ENCODE measurements at places on chromosomes 5 and 9. TPM values are rescaled to one million over a fixed set of nuclear protein-coding genes. Genes with fewer than 3 reads are reported as not detected.

Gene ZNF367
- 0.74 TPM for total RNA-seq

Gene SPINK13
- total RNA-seq: not detected

Gene OR2K2
- 1.5 TPM for total RNA-seq

GRCh38 chr9:88678431-88678830, 143.5 kb downstream of the NXNL2 start:
- H3K4me1 ChIP-seq: no peaks in the 10 kb centered on the region
- H3K4me3 ChIP-seq: no peak overlapping the region
- H3K36me3 ChIP-seq: no peaks in the 10 kb centered on the region
- no peak for DNase-seq
- no peak overlapping the region for H3K27ac ChIP-seq
- no peaks in the 10 kb centered on the region for H3K27me3 ChIP-seq

GRCh38 chr9:28234133-28234893, 661.0 kb upstream of the C9orf72 start:
- H3K4me1 ChIP-seq: no peaks in the 10 kb centered on the region
- no peaks in the 10 kb centered on the region for H3K27me3 ChIP-seq
- no peak for DNase-seq
- no peaks in the 10 kb centered on the region for H3K36me3 ChIP-seq

DNA sequence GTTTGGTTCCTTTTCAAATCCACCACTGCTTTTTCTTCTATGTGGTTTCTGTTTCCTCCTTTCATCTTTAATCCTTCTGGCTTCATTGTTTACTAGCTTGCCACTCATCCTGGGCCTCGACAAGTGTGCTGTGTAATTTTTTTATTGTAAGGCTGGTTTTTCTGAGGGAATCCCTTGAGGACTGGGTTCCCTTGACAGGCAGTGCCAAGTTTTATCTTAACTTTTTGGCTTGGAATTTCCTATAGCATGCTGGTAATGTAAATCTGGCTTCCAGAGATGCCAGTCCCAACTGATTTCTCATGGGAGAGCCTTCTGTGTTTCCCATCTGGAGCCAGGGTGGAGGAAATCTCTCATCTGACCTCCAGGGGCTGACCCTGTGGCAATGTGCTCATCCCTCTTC, 184.7 kb downstream of the ROR2 start:
- H3K4me1 ChIP-seq: peaks cover 4% of the 10 kb centered on the region
- no peaks in the 10 kb centered on the region for H3K27me3 ChIP-seq
- no peak for DNase-seq
- H3K36me3 ChIP-seq: no peaks in the 10 kb centered on the region
- no peak overlapping the region for H3K4me3 ChIP-seq

DNA sequence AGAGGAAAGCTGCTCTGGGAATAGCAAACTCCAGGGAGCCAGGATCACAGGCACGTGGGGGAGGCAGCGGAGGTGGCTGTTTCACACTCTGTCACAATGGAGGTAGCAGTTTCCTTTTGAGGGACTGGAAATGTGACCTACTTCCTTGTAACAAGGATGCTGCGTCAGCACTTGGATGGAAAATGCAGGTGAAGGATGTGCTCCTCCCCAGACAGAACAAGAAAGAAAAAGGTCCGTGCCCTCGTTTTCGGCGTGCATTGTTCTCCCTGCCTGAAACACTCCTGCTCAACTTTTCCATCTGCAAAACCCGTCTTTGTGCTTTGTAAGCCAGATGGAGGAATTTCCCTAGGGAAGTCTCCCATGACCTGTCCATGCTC, 55.1 kb upstream of the SH3PXD2B start:
- no peaks in the 10 kb centered on the region for H3K27me3 ChIP-seq
- no peaks in the 10 kb centered on the region for H3K36me3 ChIP-seq
- peaks cover 9% of the 10 kb centered on the region for H3K4me1 ChIP-seq
- no peak for DNase-seq
- H3K27ac ChIP-seq: no peak overlapping the region

DNA sequence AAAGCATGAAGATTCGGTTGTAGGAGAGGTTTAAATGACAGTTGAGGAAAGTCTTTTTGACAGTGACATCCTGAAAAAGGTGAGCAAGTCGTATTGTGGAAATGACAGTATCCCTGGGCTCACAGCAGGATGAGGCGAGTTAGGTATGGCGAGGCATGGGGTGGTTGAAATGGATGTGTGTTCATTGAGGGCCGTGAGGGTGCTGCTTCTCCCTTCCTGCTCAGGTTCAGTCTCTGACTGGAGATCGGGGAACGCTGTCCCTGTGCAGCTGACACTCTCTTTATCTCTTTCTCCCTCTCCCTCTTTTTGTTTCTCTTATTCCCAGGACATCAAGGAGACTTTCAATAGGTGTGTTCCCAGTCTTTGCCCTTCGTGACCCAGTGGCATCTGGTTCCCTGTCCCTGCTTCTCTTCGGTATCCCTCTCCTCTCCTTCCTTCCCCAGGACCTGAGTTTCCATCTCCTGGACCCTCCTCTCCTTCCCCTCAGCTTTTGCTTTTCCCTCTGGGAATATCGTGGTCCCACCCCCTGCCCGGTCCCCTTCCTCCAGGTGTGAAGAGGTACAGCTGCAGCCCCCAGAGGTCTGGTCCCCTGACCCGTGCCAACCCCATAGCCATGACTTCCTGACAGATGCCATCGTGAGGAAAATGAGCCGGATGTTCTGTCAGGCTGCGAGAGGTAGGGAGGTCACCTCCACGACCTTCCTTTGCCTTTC, 10.2 kb downstream of the TRIM41 start:
- H3K4me1 ChIP-seq: no peaks in the 10 kb centered on the region
- DNase-seq: no peak
- no peak overlapping the region for H3K27ac ChIP-seq
- H3K36me3 ChIP-seq: no peaks in the 10 kb centered on the region
- no peak overlapping the region for H3K4me3 ChIP-seq

DNA sequence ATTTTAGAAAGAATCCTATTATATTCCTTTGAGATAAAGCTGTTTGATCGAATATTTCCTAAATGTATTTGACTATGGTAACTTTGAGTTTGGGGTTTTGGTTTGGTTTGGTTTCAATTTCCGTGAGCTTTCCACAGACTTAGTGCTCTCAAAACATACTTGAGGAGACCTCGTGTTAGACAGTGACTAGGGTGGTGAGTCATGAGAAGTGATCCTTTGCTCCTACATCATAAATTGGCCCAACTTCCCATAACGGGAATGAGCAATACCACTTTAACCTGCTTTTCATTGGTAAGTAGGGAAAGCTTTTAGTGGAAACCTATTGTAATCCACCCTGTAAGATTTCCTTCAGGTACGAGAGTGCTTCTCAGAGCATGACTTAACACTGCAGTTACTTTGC, 3.8 kb upstream of the RASEF start:
- peaks cover 16% of the 10 kb centered on the region for H3K4me1 ChIP-seq
- H3K27ac ChIP-seq: no peak overlapping the region
- no peaks in the 10 kb centered on the region for H3K36me3 ChIP-seq
- H3K4me3 ChIP-seq: no peak overlapping the region
- DNase-seq: no peak

- no peaks in the 10 kb centered on the region for H3K27me3 ChIP-seq
- no peak overlapping the region for H3K27ac ChIP-seq
- no peak for DNase-seq
- no peaks in the 10 kb centered on the region for H3K4me1 ChIP-seq
Observed at GRCh38 chr9:80074439-80074838, 502.7 kb downstream of the TLE4 start.

DNA sequence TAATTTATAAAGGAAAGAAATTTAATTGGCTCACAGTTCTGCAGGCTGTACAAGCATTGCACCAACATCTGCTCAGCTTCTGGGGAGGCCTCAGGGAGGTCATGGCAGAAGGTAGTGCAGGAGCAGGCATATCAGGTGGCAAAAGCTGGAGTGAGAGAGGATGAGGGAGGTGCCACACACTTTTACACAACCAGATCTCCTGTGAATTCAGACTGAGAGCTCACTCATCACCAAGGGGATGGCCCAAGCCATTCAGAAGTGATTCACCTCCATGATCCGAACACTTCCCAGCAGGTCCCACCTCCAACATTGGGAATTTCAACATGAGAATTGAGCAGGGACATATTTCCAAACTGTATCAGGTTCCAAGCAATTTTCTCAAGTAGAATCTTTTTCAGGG, 84.7 kb upstream of the BRINP1 start:
- no peak for DNase-seq
- H3K36me3 ChIP-seq: no peaks in the 10 kb centered on the region
- H3K4me3 ChIP-seq: no peak overlapping the region
- H3K4me1 ChIP-seq: no peaks in the 10 kb centered on the region

DNA sequence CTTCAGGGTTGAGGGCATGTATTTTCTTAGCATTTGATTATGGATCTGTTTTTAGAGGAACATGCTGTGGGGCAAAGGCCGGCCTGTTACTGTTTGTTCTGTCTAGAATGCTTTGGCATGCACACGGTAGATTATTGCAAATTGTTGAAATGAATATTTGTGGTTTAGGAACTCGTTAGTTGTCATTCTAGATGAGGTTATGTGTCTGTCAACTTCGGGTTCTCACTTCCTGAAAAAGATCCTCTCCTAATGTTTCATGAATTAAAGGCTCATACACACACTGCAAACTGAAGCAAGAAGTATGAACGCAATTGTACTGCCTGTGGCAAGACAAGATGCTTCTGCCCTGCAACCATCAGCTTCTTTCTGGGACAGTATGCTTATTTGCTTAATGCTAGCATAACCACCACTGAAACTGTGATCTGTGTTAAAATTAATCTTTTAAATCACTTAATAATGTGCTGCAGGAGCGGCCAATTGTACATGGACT, 99.6 kb downstream of the BASP1 start:
- no peak overlapping the region for H3K27ac ChIP-seq
- no peak overlapping the region for H3K4me3 ChIP-seq
- peaks cover 19% of the 10 kb centered on the region for H3K4me1 ChIP-seq
- no peak for DNase-seq
- no peaks in the 10 kb centered on the region for H3K36me3 ChIP-seq

DNA sequence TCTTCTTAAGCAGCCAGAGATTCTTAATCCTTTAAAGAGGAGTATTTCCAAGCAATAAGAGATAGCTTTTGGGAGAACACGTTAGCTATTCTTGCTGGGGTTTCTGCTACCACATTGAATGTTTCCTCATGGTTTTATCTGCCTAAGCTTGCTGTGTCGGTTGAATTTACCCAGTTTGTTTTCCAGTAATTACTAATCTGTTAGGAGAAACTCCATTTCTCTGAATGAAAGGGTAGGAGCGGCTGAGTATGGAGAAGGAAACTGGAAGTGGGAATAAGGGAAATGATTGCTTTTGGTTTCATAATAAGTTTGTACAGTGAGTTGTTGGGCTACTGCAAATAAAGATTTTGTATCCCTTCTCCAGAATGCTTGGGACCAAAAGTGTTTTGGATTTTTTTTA, 1.2 kb downstream of the JAK2 start:
- no peaks in the 10 kb centered on the region for H3K27me3 ChIP-seq
- H3K4me1 ChIP-seq: peaks cover 38% of the 10 kb centered on the region
- peak overlapping the region; percentile 94 for H3K27ac ChIP-seq
- peak overlapping the region; percentile 49 for H3K4me3 ChIP-seq
- H3K36me3 ChIP-seq: no peaks in the 10 kb centered on the region

DNA sequence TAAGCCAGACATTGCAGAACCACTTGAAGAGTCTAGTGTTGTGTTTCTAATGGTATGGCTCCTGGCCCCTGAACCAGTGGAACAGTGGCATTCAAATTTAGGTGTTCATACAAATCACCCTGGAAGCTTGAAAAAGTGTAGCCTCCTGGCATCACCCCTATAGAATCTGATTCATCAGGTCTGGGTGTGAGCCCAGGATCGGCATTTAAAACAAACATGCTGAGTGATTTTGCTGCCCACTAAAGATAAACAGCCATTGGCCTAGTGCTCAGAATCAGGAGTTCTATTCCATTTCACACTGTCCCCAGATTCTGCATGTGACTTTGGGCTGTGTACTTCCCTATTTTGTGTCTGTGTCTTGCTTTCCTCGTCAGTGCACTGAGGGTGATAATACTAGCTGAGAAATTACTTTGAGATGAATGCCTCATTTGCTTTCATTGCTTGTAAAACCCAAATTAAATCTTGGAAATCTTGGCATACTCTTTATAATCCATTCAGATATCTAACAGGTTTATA, 241.5 kb upstream of the CLINT1 start:
- no peak overlapping the region for H3K4me3 ChIP-seq
- no peaks in the 10 kb centered on the region for H3K36me3 ChIP-seq
- H3K4me1 ChIP-seq: no peaks in the 10 kb centered on the region

DNA sequence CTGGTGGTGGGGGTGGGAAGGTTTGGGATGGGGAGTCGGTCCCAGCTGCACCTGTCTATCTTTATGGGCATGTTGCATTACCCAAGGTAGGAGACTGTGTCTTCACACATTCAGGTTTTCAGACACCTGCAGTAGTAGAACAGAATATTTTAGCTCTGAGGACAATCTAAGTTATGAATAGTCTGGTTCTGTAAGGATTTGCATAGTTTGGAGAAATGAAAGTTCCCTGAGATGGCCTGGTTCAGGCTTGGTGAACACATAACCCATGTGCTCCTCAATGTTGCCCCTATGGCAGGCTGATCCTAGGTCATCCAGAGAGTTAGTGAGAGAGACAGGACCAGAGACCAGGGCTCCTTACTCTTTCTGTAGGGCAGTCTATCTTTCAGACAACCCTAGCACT, 20.7 kb downstream of the TNFSF8 start:
- DNase-seq: no peak
- no peaks in the 10 kb centered on the region for H3K36me3 ChIP-seq
- no peaks in the 10 kb centered on the region for H3K27me3 ChIP-seq
- no peaks in the 10 kb centered on the region for H3K4me1 ChIP-seq

- H3K27ac ChIP-seq: peak overlapping the region; percentile 84
- peaks cover 58% of the 10 kb centered on the region for H3K4me1 ChIP-seq
- peak overlapping the region; percentile 38 for H3K4me3 ChIP-seq
Observed at GRCh38 chr9:110126986-110127864, 80.7 kb downstream of the C9orf152 start.

- no peak for DNase-seq
- no peaks in the 10 kb centered on the region for H3K4me1 ChIP-seq
- H3K36me3 ChIP-seq: no peaks in the 10 kb centered on the region
Observed at GRCh38 chr5:30592833-30593232, 600.7 kb upstream of the CDH6 start.

GRCh38 chr9:89883401-89884341, 278.9 kb downstream of the GADD45G start:
- H3K4me1 ChIP-seq: peaks cover 22% of the 10 kb centered on the region
- H3K27me3 ChIP-seq: no peaks in the 10 kb centered on the region
- no peaks in the 10 kb centered on the region for H3K36me3 ChIP-seq
- no peak overlapping the region for H3K4me3 ChIP-seq

GRCh38 chr9:115606838-115607237, 488.9 kb upstream of the TNC start:
- H3K27ac ChIP-seq: no peak overlapping the region
- no peaks in the 10 kb centered on the region for H3K4me1 ChIP-seq
- H3K27me3 ChIP-seq: no peaks in the 10 kb centered on the region
- no peak for DNase-seq

DNA sequence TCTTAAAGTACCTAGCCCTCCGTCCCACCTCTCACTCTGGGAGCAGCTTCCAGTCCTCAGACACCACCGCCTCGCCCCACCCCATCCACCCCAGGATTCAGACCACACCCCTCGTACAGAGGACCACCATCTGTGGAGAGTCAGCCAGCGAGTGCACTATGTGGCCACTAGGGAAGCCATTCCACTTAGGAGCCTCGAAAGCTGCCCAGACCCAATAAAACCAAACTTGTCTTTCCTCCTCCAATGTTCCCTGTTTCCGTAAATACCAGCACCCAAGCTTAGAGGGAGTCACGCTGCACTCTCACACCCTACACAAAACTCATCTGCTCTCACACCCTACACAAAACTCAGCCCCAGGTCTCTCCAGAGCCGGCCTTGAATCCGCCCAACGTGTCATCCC, 1.9 kb downstream of the GCNT4 start:
- H3K27me3 ChIP-seq: no peaks in the 10 kb centered on the region
- no peaks in the 10 kb centered on the region for H3K36me3 ChIP-seq
- H3K4me1 ChIP-seq: peaks cover 48% of the 10 kb centered on the region
- H3K4me3 ChIP-seq: no peak overlapping the region

GRCh38 chr5:51892680-51893079, 509.4 kb downstream of the ISL1 start:
- no peak overlapping the region for H3K4me3 ChIP-seq
- H3K36me3 ChIP-seq: no peaks in the 10 kb centered on the region
- H3K27me3 ChIP-seq: no peaks in the 10 kb centered on the region
- no peaks in the 10 kb centered on the region for H3K4me1 ChIP-seq
- DNase-seq: no peak
